ENCODE measurements at places on chromosomes 16 and 17.

DNA sequence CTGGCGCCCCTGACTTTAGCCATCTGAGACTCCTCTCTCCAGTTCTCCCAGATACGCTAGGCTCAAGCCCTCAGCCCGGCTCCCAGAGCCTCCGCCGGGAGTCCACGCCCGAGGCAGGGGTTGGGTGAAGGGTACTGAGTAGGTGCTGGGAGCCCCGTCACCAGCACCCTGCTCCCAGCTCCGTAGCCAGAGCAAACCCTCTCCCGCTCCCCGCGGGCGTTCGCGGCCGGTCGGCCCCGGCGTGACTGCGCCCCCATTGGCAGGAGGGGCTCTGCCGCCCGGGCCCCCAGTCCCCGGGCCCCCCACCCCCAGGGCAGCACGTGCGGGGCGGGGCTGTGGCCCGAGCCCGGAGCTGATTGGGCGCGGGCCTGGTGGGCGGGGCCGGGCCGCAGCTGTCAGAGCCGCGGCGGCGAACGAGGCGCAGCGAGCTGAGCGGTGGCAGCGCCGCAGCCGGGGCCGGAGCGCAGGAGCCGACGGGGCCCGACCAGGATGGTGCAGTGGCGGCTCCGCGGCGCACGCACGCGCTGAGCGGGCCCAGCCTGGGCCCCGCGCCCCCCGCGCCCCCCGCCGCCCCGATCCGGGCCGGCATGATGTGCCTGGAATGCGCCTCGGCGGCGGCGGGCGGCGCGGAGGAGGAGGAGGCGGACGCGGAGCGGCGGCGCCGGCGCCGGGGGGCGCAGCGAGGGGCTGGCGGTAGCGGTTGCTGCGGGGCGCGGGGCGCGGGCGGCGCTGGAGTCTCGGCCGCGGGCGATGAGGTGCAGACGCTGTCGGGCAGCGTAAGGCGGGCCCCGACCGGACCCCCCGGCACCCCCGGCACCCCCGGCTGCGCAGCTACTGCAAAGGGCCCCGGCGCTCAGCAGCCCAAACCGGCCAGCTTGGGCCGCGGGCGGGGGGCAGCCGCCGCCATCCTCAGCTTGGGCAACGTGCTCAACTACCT, at the start of gene SPNS2:
Gene SPNS2, plus strand, starts transcription at position 421 of the 937 bp plus-strand sequence. Its CDS starts 167 bp downstream, at position 588.
- no peak for DNase-seq

- no peak for DNase-seq
These were observed 17.2 kb downstream of the TMEM114 start for GRCh38 chr16:8572919-8573724.

DNA sequence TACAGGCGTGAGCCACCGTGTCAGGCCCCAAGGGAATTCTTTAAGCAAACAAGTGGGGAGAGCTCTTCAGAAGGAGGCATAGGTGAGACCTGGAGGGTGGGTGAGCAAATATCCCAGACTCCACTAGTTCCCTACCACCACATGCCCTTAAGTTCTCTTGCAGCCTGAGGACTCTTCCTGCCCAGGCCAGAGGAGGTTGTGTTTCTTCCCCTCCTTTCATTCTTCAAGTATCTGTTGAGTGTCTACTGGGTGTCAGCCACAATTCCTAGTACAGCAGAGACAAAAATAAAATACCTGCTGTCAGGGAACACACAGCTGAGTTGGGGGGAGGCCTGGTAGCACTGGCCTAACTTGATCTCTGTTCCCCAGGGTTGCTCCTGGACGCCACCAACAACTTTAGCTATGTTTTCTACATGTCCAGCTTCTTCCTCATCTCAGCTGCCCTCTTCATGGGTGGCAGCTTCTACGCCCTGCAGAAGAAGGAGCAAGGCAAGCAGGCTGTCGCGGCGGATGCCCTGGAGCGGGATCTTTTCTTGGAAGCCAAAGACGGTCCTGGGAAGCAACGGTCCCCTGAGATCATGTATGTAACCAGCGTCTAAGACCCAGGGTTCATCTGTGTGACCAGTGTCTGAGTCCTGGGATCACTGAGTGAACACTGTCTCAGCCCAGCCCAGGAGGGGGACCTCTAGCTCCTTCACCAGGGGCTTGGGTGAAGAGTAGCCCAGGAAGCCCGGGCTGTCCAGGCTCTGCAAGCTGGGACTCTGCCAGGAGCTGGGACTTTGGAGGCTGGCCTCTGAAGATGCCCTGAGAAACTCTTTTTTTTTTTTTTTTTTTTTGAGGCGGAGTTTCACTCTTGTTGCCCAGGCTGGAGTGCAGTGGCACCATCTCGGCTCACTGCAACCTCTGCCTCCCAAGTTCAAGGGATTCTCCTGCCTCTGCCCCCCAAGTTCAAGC, 5.9 kb upstream of the ARMC7 start:
- DNase-seq: no peak

GRCh38 chr17:43665084-43665936, 3.6 kb upstream of the MEOX1 start:
- no peak for DNase-seq

GRCh38 chr16:73483076-73483791, 435.3 kb upstream of the ZFHX3 start:
- no peak for DNase-seq

- no peak for DNase-seq
These were observed 10.7 kb downstream of the PYCARD start for GRCh38 chr16:31191697-31192428.

DNA sequence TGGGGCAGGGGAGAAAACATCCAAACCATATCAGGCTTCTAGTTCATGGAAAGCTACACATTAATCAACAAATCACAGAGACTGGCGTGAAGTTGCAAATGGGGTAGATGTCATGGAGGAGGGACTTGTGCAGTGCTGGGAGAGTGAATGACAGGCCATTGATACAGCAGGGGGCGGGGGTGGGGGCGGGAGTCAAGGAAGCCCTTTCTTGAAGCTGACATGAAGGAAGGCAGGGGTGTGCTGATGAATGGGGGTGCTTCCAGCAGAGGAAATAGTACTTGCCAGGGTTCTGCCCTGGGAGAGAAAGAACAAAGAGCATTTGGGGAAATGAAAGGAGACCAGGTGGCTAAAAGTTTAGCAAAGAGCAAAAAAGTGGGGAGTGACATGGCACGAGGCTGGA, 269.9 kb downstream of the SHISA9 start:
- no peak for DNase-seq

- peak; percentile 10 for DNase-seq
These were observed 408.7 kb downstream of the SLC39A11 start for GRCh38 chr17:72683506-72684404.

DNA sequence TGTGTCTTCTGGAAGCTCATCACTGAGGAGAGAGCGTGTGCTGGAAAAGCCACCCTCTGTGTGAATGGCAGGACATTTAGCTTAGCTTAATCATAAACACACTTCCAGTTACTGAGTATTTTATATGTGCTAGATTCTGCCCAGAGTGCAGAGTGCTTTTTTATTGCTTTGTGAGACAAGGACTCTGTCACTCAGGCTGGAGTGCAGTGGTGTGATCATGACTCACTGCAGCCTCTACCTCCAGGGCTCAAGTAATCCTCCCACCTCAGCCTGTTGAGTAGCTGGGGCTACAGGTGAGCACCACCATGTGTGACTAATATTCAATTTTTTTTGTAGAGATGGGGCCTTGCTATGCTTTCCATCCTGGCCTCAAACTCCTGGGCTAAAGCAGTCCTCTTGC, 61.4 kb upstream of the IRX3 start:
- DNase-seq: no peak

GRCh38 chr17:76946111-76946771, 78.0 kb downstream of the MGAT5B start:
- DNase-seq: no peak

- DNase-seq: no peak
These were observed 165.5 kb downstream of the GRIN2A start for GRCh38 chr16:10016752-10017151.

GRCh38 chr17:40320756-40321523, 12.0 kb downstream of the RARA start:
- no peak for DNase-seq

DNA sequence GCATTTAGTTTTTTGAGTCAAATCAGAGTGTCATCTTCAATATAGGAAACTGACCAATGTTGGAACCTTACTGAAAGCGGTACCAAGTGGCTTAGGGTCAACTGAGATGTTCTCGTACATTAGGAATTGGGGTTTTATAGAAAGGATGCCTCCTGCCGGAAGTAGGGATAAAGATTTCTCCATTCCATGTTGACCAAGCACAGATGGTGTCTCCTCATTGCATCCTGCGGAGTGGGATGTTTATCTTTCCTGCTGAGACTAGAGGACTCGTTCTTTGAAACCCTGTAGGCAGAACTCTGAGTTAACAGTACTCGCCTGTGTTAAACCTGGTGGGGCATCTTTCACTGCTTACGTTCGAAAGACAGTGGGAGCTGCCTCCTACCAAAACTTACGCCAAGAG, 1.4 kb downstream of the SHISA6 start:
- no peak for DNase-seq

DNA sequence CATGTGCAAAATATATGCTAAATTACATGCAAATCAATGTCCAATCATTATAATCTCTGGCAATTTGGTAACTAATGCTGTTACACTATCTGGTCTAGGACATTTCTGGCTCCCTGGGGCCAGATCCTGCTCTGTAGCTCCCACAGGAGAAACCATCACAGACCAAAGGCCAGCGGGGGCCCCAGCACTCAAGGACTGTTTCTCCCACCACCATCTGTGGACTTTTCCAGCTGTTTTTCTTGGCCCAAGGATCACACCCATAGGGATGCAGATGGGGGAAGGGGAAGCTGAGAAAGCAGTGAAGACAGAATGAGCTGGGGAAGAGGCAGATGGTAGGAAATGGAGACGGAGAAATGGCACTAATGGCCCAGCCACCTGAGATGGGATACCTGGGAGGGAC, at the start of gene HIGD1B:
Gene HIGD1B, plus strand, starts transcription at position 298 of the 400 bp plus-strand sequence. CDS start 270 bp downstream, outside the sequence.
- no peak for DNase-seq

Data from NCI-H187 (cell line).